ENCODE measurements at places on chromosomes 3 and 15.

DNA sequence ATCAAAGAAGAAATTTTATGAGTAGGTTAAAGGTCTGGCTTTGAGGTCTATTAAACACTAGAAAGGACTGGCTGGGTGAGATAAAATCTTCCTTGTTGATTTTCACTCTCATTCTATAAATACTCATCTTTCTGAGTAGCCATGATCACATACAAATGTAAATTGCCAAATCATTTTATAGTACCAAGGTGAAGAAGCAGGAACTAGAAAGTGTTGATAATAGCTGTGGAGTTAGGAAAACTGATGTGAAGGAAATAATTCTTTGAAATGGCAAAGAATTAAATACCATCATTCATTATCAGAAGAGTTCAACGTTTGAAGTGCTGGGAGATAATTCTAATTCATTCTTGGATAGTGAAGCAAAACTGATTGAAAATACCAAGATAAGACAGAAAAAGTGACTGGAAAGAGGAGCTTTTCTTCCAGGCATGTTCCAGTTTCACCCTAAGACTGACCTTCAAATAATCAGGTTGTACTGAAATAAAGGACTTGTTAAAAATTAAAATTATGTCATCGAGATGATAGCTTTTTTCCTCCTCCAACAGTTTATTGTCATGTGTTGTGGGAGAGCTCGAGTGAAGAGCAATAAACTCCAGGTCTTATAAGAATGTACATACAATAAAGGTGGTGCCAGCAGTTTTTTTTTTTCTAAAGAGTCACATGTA is 17.4 kb downstream of the THBS1 start:
- no peak for DNase-seq

DNA sequence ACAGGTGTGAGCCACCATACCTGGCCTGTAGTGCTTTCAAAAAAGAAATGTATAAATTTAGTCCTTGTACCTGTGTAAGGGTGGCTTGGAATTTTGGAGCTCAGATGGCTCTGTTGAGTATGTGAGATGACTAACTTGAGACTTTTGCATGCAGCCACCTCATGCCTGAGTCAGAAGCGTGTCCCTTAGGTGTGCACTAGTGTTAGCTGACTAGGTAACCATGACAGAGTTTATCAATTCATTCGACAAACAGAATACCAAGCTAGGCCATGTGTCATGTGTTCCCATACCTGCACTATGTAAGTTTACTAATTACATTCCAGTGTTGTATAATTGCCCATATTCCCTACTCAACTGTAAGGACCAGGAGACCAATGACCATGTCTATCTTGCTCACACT is 4.0 kb upstream of the ZNF639 start:
- no peak for DNase-seq

GRCh38 chr3:150243466-150243865 is 164.6 kb upstream of the TSC22D2 start:
- no peak for DNase-seq

DNA sequence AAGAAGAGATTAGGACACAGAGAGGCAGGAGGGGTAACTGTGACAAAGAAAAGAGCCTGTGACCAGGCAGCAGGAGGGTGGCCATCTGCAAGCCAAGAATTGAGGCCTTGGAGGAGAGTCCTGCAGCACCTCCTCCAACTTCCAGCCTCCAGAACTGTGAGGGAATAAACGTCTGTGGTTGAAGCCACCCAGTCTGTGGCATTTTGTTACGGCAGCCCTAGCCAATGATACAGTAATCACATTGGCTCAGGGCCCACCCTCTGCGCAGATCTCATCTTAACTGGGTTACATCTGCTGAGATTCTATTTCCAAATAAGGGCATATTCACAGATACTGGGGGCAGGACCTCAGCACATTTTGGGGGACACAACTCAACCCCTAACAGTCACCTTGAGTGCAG is 11.3 kb downstream of the SELENOS start:
- DNase-seq, result no peak

DNA sequence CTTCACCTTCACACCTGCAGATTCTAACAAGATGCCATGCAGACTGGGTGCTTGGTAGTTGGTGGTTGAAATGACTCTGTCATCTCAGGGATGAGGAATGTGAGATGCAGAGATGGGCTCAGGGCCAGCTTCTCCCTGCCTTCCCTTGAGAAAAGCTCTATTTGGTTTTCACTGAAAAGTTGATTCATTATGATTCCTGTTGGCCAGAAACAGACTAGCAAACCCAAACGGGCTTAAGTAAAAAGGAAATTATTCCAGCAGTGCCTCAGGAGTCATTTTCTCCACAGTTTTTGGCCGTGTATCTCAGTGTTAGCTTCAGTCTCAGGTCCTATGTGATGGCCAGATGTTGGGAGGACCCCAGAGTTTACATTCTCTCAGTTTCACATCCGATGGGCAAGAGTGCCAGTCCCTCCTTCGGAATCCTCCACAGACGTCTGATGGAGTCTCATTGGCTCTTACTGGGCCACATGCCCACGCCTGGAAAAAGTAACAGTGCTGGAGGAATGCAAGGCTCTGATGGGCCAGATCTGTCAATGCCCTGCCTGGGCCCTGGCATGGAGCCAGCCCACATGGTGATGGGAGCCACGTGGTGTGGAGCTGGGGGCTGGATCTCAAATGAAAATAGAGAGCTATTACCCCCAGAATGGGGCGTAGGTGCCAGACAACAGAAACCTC is 22.3 kb upstream of the SACM1L start:
- no peak for DNase-seq

GRCh38 chr15:41824062-41824745 is 3.7 kb upstream of the JMJD7 start:
- DNase-seq, result no peak

DNA sequence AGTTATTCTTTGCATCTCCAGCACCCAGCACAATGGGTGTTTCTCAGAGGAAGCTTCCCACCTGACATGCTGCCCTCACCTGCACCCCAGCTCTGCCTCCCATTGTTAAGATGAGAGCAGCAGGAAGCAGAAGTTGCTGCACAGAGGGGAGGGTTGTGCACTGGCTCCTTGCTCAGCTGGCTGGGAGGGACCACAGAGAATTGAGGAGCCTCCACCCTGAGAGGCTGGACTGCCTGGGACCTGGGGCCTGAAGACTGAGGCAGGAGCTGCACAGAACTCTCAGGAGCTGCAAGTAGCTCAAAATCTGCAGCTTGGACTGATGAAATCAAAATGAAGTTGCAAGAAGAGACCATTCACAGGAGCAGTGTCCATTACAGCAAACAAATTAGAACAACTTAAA is 222.3 kb upstream of the LINGO1 start:
- DNase-seq, result no peak

GRCh38 chr3:40649346-40649745 is 124.6 kb downstream of the ZNF621 start:
- no peak for DNase-seq

- no peak for DNase-seq
Measured at GRCh38 chr15:53831907-53832770, 72.7 kb upstream of the WDR72 start.

DNA sequence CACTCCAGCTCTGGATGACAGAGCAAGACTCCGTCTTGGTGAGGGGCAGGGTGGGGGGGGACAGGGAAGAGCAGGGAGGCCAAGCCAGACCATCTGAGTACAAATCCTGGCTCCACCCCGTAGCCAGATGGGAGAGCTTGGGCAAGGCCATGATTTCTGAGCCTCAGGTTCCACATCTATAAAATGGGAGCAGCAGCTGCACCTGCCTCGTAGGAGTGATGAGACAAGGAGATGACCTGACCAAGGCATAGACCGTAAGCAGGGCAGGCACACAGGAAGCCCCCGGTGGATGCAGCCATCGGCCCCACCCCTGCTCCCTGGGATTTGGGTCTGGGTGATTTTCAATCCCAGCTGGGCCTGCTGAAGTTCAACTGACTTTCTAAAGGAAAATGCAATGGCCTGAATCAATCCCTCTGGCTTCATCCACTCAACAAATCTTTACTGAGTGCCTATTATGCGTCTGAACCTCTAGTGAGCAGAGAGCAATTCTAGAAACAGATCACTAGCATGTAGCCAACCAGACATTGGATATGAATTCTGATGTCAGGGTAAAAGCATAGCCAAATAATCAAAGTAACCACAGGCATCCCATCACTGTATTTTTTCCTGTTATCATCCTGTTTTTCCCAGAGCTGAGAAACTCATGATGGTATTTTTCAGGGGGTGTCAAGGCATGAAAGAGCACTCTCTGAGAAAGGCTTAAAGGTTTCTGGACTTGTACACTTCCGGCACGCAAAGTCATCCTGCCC is 141.2 kb downstream of the NUP210 start:
- DNase-seq, result no peak

DNA sequence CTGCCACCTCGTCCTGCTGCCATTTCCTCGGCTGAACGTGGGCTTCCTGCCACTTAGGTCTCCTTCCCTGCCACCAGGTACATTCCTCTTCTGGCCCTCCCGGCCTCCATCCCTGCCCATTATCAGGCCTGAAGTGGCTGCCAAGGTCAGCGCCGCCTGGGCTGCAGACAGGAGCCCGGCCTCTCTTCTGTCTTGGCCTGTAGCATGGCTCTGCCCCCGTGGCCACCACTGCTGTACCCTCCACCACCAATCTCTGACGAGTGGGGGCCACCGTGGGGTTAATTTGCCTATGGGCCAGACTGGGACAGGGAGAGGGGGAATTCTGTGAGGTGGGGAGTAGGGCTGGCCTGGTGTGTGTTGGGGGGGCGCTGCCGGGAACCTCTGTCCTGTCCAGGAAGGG is 2.0 kb upstream of the BAHD1 start:
- DNase-seq, result no peak

GRCh38 chr3:62319570-62320243 is 53.6 kb downstream of the FEZF2 start:
- no peak for DNase-seq

GRCh38 chr15:89781055-89781454 is 4.9 kb downstream of the MESP2 start:
- peak; percentile 19 for DNase-seq

- DNase-seq, result no peak
Measured at GRCh38 chr15:74036271-74037170, 42.0 kb downstream of the PML start.

DNA sequence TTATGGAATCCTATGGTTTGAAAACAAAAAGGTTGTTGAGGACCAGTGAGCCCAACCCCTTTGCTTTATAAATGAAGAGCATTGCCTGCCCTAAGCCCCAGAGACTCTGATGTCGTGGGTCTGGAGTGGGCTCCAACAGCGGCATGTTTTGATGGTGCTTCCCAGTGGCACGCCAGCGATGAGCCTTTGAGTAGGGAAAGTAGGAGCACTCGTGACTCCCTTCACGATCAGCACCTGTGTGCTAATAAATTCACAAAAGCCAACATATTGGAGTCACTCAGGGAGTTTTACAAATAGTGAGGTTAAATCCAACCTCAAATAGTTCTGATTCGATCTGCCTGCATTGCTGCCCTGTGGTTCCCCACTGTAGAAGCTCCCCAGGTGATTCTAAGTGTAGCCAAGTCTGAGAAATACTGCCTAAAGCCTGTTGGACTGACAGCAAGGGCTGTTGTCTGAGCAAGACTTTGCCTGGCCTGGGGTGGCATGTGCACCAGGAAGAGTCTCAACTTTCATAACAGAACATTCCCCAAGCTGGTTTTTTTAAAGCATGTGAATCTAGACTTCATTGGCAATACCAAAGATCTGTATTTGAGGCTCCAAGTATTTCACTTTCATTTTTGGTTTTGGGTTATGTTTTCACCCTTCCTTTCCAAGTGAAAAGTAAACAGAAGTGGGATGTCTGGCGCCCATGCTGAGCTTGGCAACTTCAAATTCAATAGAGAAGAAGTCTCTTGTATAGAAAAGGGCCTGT is 9.9 kb downstream of the CCR5 start:
- DNase-seq, result no peak

GRCh38 chr3:70933105-70933810 is 620.8 kb upstream of the MDFIC2 start:
- no peak for DNase-seq

GRCh38 chr3:63654931-63655330 is 2.5 kb downstream of the SNTN start:
- DNase-seq, result no peak

- no peak for DNase-seq
Measured at GRCh38 chr3:174533286-174533685, 325.8 kb upstream of the NAALADL2 start.

DNA sequence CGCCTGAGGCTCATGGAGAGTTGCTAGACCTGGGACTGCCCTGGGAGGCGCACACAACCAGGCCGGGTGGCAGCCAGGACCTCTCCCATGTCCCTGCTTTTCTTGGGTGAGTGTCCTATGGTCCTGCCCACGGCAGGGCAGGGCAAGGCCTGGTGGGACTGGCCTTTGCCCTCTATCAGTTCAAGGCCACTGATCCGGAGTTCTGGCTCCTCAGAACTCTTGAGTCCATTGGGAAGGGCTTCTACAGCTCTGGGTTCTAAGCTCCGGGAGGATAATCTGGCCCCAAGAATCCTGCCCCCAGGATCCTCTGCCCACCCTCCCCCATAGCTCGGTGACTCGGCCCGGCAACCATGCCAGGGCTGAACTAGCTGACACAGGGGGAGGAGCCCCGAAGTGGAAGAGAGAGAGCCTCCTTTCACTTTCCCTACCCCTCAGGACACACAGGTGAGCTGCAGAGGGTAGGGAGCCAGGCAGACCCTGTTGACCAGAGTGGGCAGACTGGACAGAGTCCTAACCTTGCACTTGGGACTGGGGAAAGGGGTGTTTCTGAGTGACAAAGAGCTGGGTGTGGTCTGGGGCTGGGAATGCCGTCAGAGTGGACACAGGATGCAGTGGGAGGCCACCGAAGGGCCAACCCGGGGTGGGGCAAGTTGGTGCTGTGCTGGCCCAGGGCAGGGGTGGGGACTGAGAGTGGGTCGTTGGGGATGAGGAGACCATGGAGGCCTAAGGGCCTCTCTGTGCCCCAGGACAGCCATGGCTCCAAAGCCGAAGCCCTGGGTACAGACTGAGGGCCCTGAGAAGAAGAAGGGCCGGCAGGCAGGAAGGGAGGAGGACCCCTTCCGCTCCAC is 664 bp downstream of the PARP3 start:
- peak; percentile 62 for DNase-seq

GRCh38 chr3:126519506-126520455 is 2.2 kb upstream of the UROC1 start:
- no peak for DNase-seq

DNA sequence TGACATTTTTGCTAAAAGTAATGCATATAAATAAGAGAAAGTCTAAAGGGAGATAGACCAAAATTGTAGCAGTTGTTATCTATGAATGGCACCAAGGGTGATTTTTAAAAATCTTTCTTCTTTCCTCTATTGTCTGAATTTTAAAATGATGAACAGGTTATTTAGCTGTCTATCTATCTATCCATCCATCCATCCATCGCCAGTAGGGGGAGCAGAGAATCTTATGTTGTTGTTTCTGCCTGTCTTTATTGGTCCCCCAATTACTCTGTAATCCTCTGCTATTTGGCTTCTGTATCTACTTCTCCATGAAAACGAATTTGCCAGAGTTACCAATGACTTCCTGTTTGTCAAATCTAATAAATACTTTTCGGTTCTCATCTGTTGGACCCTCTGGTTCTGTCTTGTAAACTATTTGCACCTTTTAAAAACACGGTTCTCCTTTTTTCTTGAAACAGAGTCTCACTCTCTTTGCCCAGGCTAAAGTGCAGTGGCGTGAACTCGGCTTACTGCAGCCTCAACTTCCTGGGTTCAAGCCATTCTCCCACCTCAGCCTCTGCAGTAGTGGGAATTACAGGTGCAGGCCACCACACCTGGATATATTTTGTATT is 86.0 kb downstream of the ECT2 start:
- peak; percentile 6 for DNase-seq

- no peak for DNase-seq
Measured at GRCh38 chr3:36257158-36257852, 123.0 kb upstream of the STAC start.

GRCh38 chr15:83396101-83396500 is 51.0 kb upstream of the SH3GL3 start:
- no peak for DNase-seq
